ENCODE measurements at places on chromosomes 2 and 18.

DNA sequence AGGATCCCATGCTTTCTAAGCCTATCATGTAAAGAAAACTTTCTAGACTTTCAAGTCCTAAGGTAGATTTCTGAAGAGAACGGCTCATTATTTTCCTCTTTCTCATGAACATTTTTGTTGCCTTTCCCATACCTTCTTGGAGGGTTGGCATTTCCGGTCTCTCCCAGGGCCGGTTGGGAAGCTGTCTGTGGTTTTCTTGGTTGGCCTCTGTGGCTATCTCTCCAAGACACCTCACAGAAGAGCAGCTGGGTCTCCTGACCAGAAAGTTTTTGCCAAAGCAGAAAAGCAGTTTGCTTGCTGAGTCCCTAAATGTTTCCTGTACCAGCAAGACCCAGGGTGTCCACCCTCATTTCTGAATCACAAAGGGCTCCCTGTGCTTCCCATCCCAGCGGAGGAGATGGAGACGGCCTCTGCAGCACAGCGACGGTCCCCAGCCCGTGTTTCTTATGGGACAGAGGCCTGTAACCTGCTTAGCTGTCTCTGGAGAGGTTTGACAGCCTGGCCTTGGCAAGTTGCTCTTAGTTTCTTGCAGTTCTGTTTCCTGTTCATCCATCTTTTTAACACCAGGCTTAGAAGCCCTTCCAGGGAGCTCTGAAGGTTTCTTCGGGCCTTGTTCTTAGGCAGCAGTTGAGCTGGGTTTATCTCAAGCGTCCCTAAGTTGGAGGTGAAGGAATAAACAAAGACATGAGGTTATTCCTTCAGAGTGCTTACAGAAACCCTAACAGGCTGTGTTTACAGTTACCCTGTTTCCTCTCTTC is 39.8 kb downstream of the GREB1 start:
- DNase-seq: no peak

DNA sequence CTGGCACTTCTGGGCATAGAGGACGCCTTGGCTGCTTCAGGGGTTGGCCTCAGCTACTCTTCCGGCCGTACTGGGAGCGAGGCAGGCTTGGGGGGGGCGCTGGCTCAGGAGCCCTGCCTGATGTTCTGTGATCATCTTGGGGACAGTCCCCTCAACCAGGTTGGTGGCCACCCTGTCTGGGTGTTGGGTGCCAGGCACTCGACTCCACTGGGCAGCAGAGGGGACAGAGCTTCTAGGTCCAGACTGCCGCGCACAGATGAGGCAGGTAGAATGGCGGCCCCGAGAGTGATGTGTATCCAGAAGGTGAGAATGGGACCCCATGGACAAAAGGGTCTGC is 84.9 kb downstream of the ASB1 start:
- no peak for DNase-seq

- DNase-seq: no peak
These were observed 105.6 kb downstream of the MAPK4 start for GRCh38 chr18:50665519-50665918.

DNA sequence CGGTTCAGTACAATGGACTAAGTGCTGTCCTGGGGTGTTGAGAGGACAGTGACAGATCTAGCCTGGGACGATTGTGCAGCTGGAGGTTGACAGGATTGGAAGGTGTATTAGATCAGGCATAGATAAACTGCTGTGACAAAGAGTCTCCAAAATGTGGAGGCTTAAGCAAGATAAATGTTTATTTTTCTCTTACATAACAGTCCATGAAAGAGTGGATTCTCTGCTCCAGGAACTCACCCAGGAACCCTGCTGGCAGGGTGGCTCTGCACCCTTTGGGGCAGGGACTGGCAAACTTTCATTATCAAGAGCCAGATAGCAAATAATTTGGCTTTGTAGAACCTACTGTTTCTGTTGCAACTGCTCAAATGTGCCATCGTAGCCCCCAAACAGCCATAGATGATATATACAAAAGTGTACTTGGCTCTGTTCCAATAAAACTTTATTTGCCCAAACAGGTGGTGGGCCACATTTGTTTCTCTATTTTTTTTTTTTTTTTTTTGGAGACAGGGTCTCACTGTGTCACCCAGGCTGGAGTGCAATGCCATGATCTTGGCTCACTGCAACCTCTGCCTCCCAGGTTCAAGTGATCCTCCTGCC is 9.7 kb downstream of the HRH4 start:
- DNase-seq: no peak

GRCh38 chr2:67984600-67984999 is 78.2 kb downstream of the C1D start:
- DNase-seq: no peak

DNA sequence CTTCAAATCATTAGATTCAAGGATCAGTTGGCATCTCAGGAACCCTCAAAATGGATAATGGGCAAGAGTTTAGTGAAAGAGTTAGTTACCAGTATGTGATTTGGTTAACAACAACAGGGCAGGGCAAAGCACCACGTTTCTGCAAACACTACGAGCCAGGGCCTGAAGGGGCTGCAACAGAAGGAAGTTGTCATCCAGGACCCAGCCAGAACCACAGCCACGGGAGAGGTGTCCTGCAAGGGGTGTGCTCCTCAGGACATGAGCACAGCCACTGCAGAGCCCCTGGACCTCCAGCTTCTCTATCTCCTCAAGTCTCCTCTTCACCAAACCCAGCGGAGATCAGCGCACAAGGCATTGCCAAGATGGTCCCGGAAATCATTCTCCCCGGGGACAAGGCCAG is 173.3 kb upstream of the PIEZO2 start:
- no peak for DNase-seq

- no peak for DNase-seq
These were observed 128.5 kb downstream of the QPCT start for GRCh38 chr2:37472959-37473358.

DNA sequence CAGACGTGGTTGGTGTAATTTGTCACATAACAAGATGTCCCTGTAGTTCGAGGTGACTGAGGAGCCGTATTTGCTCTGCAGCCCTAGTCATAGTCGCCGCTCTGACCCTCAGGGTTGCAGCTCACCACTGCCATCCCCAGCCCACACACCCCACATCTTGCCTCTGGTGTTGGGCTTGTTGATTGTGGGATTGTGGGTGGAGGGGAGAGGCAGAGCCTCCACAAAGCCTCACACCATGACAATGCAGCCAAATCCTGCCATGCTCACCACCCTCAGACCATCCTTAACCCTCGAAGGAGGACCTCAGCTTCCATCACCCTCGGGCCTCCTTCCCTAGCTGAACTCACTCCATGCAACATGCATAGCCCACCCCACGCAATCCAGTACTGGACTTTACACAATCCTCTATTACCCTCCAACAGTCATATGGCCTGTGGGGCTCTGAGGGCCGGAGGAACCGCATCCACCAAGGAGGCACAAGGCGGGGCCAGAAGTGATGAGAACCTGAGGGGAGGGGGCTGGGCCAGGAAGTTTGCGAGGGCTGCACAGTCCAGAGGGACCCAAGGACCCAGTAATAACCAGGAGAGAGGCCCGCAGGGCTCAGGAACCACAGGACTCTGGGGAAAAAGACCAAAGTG is 11.6 kb downstream of the PKDCC start:
- no peak for DNase-seq
